ENCODE measurements at places on chromosomes 4 and X.
A peak's percentile ranks its signal among the peaks of the same experiment; 100 is the strongest.

DNA sequence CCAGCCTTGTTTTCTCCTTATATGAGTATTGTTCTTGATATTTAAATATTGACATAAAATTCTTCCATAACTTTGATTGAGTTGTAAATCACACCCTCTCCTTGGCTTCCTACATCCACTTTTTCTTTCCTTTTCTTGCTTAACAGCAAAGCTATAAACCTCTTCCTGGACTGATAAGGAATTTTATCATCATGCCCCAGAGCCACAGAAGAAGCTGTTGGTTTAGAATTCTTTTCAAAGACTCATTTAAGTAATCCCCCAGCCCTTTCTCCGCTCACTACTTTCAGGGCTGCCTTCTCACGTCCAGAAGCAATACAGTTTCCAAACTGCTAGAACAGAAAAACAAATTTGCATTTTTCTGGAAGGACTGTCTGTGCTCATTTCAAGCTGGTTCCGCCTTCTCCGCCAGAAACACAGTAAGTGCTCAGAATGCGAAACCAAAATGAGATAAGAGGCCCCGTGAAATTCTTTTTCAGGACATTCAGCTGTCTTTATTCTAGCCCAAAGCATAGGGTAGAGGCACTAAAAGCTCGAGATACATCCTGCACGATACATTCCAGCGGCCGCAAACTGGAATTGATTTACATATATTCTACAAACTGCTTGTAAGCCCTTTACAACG lies 849 bp downstream of the MID1 start:
- DNase-seq = no peak

DNA sequence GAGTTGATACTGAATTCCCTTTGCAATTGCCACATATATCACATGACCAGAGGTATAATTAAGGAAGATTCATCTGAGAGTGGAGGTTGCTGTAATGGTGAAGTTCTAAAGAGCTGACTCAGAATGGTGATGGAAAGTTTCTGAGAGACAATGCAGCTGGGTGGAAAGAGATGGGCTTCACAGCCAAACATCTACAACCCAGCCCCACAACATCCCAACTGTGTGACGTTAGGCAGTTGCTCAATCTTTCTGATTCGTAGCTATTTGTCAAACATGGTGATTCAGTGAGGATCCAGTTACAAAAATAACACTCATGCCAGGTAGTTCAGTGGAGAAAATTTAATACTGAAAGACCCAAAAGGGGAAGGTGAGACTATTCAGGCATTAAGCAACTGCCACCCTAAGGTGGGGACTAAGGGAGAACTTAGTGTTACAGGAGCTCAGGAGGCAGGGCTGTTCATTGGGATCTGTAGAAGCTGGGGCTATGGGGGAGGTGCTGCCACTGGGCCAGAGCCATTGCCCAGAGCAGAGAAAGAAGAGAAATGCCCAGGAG lies 6.9 kb upstream of the AFF1 start:
- DNase-seq = peak; percentile 7

- DNase-seq = no peak
Measured at GRCh38 chr4:125940426-125940825, 625.7 kb downstream of the FAT4 start.

DNA sequence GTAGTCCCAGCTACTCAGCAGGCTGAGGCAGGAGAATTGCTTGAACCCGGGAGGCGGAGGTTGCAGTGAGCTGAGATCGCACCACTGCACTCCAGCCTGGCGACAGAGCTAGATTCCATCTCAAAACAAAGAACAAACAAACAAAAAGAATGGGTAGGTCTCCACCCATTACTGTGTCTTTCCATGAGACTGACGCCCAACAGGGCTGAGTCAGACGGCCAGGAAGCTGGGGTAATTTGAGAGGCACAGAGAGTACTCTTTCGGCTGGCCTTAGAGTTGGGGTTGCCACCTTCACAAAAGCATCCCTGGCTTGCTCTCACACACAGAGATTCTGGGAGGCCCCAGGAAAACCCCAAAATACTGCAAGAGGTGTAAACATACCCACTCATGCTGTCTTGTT lies 72.0 kb upstream of the DHRSX start:
- DNase-seq = no peak

GRCh38 chr4:113738251-113738650 lies 23.3 kb downstream of the CAMK2D start:
- no peak for DNase-seq

DNA sequence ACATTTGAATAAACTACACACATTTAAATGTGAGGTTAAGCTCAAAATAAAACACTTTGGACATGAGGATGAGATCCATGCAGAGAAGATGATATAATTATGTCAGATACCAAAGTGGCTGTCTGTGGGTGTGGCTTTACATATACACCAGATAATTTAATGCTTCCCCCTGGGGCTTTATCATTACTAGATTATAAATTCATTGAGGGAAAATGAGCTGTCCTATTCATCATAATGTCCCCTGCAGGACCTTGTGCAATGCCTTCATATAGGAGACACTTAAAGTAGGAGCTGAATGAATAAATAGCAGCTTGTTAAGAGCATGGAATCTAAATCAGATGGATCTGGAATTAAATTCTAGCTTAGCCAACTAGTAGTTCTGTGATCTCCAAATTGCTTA lies 49.7 kb downstream of the OTC start:
- no peak for DNase-seq

DNA sequence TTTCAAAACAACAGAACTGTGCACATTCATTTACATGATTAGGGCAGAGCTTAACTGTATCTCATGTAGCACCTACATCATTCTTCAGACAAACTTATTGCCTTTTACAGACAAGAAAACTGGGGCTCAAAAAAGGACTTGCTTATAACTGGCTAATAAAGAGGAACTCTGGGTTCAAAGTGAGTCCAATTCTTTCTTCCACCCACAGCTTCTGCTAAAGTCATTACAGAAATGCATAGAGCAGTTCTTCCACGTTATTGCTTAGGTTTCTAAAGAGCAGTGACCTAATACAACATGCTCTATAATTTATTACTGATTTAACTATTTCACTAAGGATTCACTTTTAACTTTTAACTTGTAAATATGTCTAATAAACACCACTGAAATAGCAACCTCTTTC lies 60.6 kb downstream of the ELOVL6 start:
- DNase-seq = no peak

- no peak for DNase-seq
Measured at GRCh38 chrX:96483647-96484160, 200.9 kb upstream of the DIAPH2 start.

DNA sequence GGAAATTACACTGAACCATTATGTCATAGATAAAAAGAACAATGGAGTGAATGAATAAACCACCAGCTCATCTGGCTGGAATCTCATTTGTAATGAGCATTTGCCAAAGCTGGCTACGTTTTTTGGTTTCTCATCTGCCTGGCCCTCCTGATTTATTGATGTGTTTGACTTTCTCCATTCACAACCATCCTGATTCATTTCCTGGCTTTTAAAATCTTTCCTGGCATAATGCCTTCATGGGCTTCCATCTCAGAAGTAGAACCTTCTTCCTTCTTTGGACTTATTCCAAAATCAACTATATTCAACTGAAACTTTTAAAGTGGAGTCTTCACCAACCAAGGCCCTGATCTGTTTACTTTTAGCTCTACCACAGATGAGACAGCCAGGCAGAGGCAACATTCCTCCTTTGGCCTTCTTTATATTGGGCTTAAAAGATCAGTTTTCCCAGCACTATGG lies 36.0 kb upstream of the ARSJ start:
- no peak for DNase-seq

DNA sequence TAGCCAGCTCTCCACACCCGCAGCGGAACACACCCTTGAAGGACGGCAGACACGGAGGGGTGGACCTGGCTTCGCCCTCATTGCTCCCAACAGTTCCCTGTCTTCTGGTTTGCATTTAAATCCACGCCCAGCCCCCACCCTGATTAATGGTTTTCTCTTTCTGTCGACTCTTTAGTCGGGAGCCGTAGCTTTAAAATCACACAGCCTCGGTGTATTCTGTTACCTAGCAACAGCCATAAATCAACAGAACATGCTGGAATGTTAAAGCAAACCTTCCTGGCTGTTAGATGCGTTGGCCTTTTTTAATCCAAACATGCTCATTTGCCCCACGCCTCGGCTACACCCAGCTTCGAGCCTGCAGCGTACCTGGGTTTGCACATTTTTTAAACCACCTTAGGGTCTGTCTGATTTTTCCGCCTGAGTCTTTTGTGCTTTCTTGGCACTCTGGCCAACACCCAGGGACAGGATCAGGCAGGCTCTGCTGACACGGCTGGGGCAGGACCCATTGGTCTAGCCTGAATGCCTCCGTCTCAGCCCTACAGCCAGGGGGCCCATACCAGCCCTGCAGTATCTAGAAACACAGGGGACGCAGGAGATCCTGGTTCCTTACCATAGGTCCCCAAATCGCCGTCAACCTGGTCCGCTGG lies 21.4 kb upstream of the PPP2R2C start:
- DNase-seq = no peak

DNA sequence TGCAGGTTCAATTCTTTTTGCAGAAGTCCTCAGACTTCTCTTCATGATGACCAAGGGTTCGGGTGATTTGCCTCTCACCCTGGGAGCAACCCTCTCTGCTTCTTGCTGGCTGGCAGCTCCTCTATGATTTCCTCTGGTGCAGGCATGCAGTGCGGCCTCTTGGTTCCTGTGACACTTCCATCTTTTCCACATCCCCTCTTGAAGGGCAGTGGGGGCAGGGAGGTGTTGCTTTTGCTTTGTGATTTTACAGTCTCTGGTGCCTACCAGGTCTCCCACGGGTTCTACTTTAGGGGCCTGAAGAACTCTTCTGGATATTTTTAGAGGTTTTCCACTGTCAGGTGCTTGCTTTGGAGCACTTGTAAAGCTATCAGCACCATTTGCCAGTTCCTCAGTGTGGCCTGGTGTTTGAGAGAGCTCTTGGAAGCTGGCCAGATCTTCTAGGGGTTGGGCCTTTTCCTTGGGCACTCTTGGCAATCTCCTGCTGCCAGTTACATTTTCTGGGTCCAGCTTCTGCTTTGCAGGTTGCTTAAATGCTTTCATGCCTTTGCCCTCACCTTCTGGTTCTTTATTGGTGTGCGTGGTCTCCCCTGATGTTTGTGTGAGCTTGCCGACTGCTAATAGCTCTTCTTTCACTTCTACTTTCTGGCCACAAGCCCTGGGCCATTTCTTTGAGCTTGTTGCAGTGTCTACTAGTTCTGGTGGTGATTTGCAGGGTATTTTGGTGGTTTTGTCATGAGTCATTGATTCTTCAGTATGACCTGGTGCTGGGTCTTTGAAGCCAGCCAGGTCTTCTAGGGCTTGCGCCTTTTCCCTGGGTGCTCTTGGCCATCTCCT lies 11.5 kb upstream of the CHST7 start:
- DNase-seq = no peak

GRCh38 chrX:17370191-17370590 lies 4.8 kb upstream of the NHS start:
- DNase-seq = no peak
